Stimulated activated naive B cell treated with anti-CD40 and anti-IgM and Interleukin-4, amounts not matched to agents 10 μg/mL and 1 μg/mL and 100 μg/mL, for 72 hours (primary cell): ENCODE measurements at places on chromosomes 3 and 15.

DNA sequence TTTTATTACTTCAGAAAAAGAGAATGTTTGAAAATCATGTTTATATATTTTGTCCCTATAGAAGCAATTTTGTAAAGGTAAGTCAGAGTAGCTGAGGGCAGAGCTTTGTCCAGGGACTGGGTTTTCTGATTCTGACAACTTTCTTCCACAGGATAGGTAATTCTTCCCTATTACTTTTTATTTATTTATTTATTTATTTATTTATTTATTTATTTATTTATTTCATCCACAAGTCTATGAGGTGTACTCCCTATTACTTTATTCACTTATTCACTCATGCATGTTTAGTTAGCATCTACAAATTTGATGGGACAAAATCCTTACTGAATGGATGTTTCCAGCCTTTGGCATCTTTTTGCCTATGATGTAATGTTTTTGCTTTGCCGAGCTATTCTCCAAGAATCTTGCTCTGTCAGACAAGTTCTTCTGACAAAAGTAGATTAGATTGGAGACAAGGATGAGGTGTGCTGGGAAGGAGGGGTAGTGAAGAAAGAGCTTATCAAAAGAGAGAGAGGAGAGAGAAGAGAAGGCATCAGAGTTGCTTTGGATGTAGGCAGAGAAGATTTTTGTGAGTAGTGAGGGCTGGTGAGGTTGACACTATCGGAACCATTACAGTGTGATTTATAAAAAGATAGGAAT is 119.4 kb downstream of the SPATA16 start:
- no peaks in the 10 kb centered on the region for H3K4me1 ChIP-seq
- no peaks in the 10 kb centered on the region for H3K36me3 ChIP-seq
- DNase-seq: no peak
- no peak overlapping the region for H3K4me3 ChIP-seq
- no peak overlapping the region for H3K27ac ChIP-seq

- DNase-seq: no peak
- H3K4me1 ChIP-seq: no peaks in the 10 kb centered on the region
- H3K27me3 ChIP-seq: peaks cover 7% of the 10 kb centered on the region
Measured at GRCh38 chr15:23074684-23075083, 35.3 kb upstream of the TUBGCP5 start.

GRCh38 chr3:33041909-33042308 is 55.0 kb downstream of the GLB1 start:
- H3K27ac ChIP-seq: no peak overlapping the region
- H3K27me3 ChIP-seq: no peaks in the 10 kb centered on the region
- no peak for DNase-seq
- peaks cover 31% of the 10 kb centered on the region for H3K4me1 ChIP-seq
- H3K36me3 ChIP-seq: peaks cover 63% of the 10 kb centered on the region
- no peak overlapping the region for H3K4me3 ChIP-seq

- no peak for DNase-seq
- H3K4me3 ChIP-seq: no peak overlapping the region
- H3K4me1 ChIP-seq: peaks cover 33% of the 10 kb centered on the region
- H3K27ac ChIP-seq: no peak overlapping the region
- no peaks in the 10 kb centered on the region for H3K27me3 ChIP-seq
Measured at GRCh38 chr3:108215871-108216270, 6.4 kb downstream of the IFT57 start.

DNA sequence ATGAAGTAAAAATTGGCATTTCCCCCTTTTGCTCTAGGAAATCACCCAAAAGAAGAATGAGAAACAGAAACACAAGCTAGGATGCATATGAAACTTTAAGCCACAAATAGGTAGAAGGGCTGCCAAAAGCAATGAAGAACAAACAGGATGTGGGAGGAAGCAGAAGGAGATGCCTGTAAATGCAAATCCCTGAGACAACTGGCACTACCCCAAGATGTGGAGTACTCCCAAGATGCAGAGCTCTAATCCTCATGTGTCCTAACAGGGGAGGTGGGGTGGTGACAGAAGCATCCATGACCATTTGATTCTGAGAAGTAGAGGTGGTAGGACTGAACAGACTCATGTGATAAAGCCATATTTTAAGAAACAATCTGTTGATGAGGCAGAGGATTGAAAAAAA is 31.9 kb upstream of the ZNF280D start:
- DNase-seq: no peak
- no peak overlapping the region for H3K4me3 ChIP-seq
- H3K27ac ChIP-seq: no peak overlapping the region
- no peaks in the 10 kb centered on the region for H3K4me1 ChIP-seq

DNA sequence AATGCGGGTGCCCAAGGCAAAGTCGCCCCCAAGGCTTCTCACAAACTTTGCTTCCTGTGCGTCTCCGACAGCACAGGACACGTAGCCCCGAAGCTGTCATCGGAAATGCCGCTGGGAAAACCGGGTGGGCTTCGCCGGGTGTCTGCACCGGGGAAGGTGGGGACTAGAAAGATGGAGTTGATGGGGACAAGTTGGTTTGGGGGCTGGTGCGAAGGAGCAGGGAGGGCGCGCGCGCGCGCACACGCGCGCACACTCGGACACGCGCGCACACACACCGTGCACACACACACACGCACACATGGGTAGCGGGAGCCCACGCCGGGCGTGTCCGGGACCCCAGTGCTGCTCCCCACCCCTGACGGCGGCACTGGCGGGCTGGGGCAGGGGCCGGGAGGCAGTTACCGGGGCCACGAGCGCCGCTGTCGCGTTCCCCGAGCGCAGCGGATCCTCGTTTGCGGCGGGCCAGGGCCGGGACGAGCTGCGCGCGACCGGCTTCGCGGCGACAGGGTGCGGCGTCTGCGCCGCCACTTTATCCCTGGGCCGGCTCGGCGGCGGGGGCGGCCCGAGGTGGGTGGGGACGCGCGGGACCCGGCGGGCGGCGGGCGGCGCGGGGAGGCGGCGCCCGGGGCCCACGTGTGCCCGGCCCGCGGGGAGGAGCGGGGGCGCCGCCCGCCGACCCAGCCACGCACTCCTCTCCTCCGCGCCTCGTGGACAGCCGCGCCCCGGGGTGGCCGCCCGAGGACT is 539 bp upstream of the MGLL start:
- peaks cover 20% of the 10 kb centered on the region for H3K4me1 ChIP-seq
- peaks cover 53% of the 10 kb centered on the region for H3K27me3 ChIP-seq
- H3K36me3 ChIP-seq: peaks cover 23% of the 10 kb centered on the region
- DNase-seq: peak; percentile 40
- H3K27ac ChIP-seq: peak overlapping the region; percentile 94

- no peak overlapping the region for H3K4me3 ChIP-seq
- no peaks in the 10 kb centered on the region for H3K4me1 ChIP-seq
- H3K27ac ChIP-seq: no peak overlapping the region
- DNase-seq: no peak
- no peaks in the 10 kb centered on the region for H3K36me3 ChIP-seq
Measured at GRCh38 chr3:176554791-176555654, 642.3 kb downstream of the TBL1XR1 start.

- H3K4me1 ChIP-seq: no peaks in the 10 kb centered on the region
- H3K27ac ChIP-seq: no peak overlapping the region
- H3K27me3 ChIP-seq: peaks cover 22% of the 10 kb centered on the region
Measured at GRCh38 chr3:150303768-150304167, 104.3 kb upstream of the TSC22D2 start.

- H3K27me3 ChIP-seq: peaks cover 36% of the 10 kb centered on the region
- H3K4me3 ChIP-seq: no peak overlapping the region
- peaks cover 18% of the 10 kb centered on the region for H3K4me1 ChIP-seq
- H3K36me3 ChIP-seq: no peaks in the 10 kb centered on the region
Measured at GRCh38 chr15:79179108-79179561, 88.6 kb upstream of the RASGRF1 start.

DNA sequence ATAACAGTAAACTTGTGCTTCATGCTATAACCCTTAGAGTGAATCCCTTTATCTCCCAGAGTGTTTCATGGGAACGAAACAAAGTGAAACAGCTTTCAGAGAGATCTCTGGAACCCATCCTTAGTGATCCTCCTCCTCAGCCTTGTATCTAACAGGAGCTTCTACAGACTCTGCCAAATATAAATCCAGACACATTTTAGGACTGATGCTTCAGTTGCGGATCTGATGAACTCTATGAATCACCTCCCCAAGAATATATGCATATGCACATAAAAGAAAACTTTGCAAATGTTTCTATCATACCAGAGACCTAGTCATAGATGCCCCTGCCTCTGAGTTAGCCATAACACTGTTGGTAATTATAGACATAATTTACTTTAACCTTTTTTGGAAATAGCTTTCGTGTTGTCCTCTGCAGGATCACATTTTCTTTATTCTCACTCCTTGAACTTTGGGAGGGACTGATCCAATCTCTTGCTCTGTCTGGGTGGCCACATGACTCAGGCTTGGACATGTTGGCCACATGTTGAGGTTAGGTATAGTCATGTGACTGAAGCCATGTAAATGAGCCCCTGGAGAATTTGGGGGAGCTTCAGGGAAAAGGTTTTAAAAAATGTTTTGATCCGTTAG is 306.4 kb upstream of the CNTN3 start:
- no peak overlapping the region for H3K4me3 ChIP-seq
- no peak for DNase-seq
- no peaks in the 10 kb centered on the region for H3K36me3 ChIP-seq
- H3K27ac ChIP-seq: no peak overlapping the region

DNA sequence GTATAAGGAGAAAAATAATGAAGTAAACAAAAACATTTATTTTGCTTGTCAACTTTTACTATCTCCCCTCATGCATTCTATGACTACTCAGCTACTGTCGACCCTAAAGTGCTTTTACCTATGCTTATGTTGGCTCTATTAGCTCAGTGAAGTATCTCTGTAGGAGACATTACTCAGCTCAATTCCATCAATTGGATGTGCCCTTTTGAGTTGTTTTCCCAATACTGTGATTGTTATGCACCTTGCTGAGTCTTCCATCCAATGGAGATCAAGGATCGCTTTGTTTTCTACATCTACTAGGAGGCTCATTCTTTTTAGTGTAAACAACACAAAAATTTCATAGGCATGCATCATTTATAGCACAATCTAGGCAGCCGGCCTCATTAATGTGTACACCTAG is 403.8 kb upstream of the ARL6 start:
- no peak overlapping the region for H3K4me3 ChIP-seq
- DNase-seq: no peak
- no peaks in the 10 kb centered on the region for H3K36me3 ChIP-seq
